ENCODE measurements at places on chromosomes 2 and 18. TPM values are rescaled to one million over a fixed set of nuclear protein-coding genes. Genes with fewer than 3 reads are reported as not detected.

- no peak for DNase-seq
Observed at GRCh38 chr2:190376083-190376482, 32.1 kb upstream of the MFSD6 start.

- DNase-seq: no peak
Observed at GRCh38 chr2:59390581-59390980, 1149.5 kb upstream of the FANCL start.

DNA sequence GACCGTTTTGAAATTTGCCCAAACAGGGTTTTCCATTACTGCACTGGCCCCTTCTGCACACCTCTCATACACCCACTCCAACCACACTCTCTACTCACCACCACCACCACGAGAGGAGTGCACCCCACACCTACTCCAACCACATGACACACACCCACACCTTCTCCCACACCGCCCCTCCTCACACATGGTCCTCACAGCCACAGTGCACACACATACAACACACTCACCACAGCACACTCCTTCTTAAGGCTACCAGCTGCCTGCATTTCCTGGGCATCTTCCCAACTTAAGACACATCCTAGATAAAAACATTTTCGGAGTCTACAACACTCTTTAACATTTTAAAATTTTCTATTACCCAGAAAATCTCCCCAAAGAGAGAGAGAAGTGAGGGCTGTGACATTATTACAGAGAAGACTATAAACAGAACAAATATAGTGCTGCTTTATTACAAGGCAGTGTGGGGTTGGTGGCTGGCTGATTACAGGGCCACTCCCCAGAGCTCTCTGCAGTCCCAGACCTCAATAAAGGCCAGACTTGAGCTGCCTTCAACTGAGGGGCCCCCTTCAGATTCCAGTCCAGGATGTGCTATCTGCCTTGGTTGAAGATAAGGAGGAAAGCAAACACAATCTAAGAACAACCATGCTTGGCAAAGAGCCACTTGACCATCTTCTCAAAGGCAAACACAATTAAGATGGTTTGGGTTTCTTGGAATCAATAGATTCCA, 36.1 kb downstream of the NHEJ1 start:
- no peak for DNase-seq

GRCh38 chr18:13216711-13217465, 1.7 kb upstream of the LDLRAD4 start:
- DNase-seq: peak; percentile 61

DNA sequence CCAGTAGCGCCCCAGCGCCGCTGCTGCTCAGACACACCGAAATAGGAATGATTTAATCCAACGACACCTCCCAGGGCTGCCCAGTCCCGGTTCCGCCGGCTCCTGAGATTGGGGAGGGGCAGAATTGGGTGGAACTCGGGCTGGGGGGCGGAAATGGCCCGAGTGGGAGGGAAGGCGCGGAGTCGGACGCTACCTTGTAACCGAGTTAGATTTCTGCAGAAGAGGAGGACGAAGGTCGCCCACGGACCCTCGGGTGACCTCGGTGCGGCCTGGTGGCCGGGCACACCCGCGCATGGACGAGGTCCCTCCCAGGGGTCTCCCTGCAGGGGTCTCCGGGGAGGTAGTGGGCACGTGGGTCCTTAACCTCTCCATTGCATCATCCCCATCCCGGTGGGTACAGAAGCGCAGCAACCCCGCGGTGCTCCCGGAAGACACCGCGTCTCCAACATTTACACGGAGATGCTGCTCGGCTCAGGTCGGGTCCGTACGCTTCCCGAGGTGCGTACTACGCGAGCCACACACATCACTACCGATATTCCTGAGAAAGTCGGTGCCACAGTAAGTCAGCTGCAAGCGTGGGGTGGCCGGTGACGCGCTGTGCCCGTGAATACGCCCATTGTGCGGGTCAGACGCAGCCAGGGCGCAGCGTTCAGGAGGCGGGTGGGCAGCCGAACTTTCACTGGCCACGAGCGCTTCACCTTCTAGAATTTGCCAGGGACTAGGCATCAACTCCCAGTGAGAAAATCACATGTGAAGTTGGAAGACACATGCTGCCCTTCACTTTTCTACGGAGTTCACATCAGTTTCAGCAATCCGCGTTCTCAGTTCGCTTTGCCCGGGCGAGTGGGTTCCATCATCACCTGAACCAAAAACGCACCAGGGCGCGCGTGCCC, 3.0 kb downstream of the ZNF516 start:
- peak; percentile 58 for DNase-seq

DNA sequence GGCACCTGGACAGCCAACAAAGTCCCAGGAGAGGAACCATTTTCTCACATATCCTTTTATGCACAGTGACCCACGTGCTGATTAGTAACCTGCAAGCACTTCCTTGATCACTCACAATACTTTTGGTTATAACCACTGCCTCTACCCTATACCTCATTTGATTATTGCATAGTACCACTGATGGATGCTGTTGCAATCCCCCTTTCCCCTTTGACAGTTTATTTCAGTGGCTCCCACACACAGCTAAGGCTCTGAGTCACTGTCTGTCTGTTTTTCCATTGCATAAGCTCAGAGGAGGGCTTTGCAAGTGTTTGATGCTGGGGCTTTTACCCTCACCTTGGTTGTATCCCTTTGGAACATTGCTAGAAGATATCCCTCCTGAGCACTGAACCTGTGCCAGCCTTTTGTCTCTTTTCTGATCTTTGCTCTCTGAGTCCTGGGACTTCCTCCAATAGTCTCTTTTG, 101.7 kb upstream of the RBBP8 start:
- no peak for DNase-seq

DNA sequence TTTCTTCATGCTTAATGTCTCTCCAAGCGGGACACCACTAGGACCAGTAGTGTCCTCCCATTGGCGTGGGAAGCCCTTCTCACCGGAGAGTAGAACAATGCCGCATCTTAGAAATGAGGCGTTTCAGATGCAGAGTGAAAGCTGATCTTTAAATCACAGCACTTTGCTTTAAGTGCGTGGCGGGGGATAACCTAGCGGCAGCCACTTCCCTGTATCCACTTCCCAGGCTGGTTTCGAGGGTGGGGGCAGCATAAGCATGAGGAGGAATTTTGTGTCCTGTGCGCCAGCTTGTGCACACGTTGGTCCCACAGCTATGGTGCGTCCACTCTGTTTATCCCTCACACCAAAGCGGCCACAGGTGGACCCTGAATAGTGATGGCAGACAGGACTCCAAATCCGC, 63.1 kb downstream of the MBP start:
- peak; percentile 41 for DNase-seq

RAX gene
- 0.16 TPM for polyA plus RNA-seq

All from GM23338 (cell line).